ENCODE measurements at places on chromosomes 11 and 22. TPM values are rescaled to one million over a fixed set of nuclear protein-coding genes. Genes with fewer than 3 reads are reported as not detected.

GRCh38 chr11:69539416-69540117 lies 58.1 kb downstream of the LINC01488 start:
- DNase-seq = peak; percentile 38

- no peak for DNase-seq
Observed at GRCh38 chr11:22390283-22390655, 52.1 kb downstream of the SLC17A6 start.

GRCh38 chr11:128298271-128298670 lies 289.1 kb downstream of the ETS1 start:
- no peak for DNase-seq

DNA sequence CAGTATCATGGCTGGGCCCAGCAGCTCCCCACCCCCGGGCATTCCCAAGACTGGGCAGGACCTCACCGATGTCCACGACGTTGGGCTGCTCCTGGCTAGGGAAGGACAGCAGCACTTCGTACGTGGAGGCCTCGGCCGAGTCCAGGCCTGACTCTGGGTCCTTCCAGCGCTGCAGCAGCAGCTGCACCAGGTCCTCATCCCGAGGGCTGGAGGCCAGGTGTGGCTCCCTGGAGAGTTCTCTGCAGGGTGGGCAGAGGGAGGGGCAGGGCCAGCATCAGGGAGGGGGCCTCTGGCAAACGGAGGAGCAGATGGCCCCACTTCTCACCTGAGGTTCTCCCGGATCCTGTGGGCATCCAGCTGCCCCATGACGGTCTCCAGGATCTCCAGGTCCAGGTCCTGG lies 341 bp downstream of the NAALADL1 start:
- DNase-seq = no peak

- no peak for DNase-seq
Observed at GRCh38 chr11:121244884-121245283, 47.7 kb upstream of the SC5D start.

DNA sequence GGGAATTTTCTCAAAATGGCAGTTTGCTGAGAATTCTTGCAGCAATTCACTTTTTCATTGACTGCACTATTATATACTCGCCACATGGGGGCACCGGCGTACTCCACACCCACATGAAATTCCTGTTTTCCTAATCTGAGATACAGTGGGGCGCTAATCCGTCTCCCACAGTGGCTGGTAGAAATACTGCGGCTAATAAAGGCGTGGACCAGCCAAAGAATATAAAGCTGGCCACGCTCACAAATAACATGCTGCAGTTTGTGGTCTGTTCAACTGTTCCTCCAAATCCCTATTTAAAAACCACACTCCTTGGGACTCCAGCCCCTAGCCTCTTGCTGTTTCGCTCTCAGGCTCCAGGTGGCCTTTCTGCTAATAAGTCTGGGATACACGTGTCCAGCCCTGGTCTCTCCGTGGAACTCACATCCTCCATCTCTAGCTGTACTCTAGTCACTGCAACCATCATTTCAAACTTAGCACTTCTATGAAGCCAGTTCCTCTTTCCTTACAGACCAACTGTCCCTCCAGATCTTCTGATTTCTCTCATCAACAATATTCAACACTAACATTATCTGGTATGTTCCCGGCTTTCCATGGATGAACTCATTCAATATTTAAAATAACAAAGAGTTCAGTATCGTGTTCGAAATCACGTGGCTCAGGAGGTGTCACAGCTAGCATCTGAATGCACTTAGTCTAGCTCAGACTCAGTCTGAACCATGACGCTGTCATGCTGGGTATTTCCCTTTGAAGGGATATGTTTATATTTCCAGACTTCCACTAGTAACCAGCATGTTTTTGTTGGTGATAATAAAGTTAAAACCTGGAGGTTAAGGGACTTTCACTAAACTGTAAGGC lies 22.0 kb downstream of the TBRG1 start:
- DNase-seq = peak; percentile 57

- DNase-seq = no peak
Observed at GRCh38 chr11:118201966-118202365, 22.8 kb downstream of the JAML start.

GRCh38 chr11:69333149-69333710 lies 39.3 kb downstream of the MYEOV start:
- no peak for DNase-seq

DNA sequence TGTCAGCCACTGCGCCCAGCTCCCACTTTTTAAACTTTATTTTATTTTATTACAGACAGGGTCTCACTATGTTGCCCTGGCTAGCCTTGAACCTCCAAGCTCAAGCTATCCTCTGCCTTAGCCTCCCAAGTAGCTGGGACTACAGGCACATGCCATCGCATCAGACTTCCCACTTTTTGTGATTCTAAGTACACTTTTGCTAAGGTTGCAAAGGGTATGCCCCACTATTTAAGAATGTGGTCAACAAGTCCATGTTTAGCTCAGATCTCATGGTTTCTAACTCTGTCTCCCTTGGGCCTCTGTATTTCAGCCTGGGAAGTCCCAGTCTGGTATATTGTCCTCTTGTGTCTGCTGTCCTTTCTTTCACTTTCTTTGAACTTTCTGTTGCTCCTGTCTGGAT lies 35.3 kb downstream of the EXPH5 start:
- no peak for DNase-seq

- DNase-seq = no peak
Observed at GRCh38 chr22:35686298-35686697, 31.4 kb upstream of the APOL5 start.

DNA sequence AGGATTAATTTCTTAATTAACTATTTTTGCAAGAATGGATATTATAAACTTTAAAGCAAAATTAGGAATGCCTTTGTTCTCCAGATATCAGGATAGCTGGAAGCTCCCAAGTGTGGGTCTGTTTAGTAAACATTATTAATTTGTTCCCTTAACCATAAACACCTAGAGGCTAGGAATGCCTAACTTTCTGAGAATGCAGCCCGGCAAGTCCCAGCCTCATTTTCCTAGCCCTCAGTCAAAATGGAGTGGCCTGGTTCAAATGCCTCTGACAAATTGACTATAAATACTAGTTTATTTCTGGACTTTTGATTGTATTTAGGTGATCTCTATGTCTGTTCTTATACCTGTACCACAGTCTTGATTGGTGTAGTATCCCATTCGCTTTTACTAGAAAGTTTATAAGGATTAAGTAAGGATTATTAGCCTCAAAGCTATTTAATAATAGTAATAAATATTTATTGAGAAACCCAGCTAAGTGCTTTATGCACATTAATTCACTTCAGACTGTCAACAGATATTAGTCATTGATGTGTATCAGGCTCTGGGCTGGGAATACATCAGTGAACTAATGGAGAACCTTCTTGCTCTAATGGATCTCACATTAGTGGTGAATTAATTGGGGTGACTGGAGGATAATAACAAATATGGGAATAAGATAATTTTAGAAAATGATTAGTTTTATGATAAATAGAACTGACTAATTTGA lies 25.8 kb downstream of the PPME1 start:
- DNase-seq = no peak

DNA sequence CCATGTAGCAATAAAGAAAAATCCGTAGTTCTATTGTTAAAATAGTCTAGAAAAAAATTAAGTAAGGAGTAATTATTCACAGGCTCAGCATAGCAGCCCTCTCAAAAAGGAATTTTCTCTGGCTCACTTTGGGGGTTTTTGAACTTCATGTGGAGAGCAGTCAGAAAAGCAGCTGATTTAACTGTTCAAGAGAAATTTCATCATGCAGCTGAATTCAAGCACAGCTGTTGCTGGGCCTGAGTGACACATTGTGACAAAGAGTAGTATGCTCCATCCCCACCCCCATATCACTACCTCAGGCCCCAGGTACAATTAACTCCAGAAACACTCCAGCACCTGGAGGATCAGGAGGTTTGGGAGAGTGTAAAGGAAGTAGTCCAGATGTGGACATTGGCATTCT lies 272.1 kb downstream of the FAM76B start:
- DNase-seq = peak; percentile 48

GRCh38 chr11:57316017-57316416 lies 8.7 kb downstream of the TNKS1BP1 start:
- DNase-seq = no peak

GRCh38 chr22:46047841-46048595 lies 71.1 kb upstream of the WNT7B start:
- no peak for DNase-seq

DNA sequence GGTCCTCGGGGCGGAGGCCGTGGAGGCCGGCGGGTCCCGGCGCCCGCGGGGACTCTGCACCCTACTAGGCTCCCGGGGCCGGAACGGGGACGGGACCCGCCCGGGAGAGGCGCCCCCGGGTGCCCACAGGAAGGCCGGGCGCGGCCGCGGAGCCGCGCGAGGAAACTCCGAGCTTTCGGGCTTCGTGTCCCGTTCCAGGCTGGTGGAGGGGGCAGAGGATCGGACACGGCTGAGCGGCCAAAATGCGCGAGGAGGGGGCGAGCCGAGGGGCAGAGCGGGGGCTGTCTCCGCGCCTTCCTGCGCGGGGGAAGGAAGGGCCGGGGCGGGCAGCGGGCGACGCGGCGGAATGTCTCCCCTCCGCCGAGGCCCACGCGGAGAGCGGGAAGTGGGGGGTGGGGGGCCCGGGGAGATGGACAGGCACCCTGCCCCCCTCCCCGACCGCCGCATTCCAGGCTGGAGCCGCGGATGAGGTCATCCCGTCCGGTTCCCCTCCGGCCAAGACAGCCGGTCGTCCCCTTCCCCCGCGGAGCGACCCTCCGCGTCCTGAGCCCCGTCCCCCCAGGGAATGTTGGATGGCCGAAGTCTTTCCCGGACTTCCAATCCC lies 430 bp downstream of the CDC42EP1 start:
- DNase-seq = no peak

DNA sequence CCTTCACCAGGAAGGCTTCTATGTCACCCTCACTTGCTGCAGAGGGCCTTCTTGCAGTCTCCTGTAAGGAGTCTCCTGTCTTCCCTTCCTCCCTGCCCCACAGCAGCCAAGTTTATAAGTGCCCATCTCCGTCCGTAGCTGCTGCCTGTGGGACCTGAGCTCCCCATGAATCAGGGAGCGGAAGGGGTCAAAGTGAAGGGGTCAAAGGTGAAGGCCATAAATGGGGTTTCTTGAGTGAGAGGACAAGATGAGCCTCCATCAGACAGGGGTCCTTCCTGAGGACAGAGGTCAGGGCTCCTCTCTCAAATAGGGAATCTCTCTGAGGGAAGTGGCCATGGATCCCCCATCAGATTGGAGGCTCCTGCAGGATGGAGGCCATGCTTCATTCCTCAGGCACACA lies 44.4 kb downstream of the ARRB1 start:
- no peak for DNase-seq

DNA sequence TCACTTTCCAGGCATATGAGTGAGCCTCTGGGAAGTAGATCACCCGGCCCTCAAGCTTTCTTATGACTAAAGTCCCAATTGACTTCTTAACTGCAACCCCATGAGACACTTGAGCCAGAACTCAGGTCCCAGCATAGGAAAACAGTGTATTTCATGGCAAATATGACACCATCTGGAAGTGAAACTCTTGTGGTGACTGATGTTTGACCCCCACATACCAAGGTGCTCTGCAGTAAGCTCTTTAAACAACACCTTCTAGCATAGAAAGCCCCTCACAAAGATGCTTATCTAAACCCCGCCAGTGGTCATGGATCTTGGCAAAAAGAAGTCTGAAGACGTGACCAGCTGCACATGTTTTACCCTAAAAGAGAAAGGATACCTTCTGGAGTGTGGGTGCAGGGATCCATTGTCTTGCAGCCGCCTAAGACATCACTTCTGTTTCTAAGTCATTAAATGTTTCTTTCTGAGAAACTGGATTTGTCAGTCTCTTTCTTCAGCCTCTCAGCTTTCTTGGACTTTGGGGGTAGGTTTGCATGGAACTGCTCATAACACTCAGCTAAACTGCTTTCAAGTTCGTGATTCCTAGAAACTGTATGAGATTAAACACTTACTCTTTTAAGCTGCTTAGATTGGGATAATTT lies 7.4 kb upstream of the PELI3 start:
- no peak for DNase-seq

DNA sequence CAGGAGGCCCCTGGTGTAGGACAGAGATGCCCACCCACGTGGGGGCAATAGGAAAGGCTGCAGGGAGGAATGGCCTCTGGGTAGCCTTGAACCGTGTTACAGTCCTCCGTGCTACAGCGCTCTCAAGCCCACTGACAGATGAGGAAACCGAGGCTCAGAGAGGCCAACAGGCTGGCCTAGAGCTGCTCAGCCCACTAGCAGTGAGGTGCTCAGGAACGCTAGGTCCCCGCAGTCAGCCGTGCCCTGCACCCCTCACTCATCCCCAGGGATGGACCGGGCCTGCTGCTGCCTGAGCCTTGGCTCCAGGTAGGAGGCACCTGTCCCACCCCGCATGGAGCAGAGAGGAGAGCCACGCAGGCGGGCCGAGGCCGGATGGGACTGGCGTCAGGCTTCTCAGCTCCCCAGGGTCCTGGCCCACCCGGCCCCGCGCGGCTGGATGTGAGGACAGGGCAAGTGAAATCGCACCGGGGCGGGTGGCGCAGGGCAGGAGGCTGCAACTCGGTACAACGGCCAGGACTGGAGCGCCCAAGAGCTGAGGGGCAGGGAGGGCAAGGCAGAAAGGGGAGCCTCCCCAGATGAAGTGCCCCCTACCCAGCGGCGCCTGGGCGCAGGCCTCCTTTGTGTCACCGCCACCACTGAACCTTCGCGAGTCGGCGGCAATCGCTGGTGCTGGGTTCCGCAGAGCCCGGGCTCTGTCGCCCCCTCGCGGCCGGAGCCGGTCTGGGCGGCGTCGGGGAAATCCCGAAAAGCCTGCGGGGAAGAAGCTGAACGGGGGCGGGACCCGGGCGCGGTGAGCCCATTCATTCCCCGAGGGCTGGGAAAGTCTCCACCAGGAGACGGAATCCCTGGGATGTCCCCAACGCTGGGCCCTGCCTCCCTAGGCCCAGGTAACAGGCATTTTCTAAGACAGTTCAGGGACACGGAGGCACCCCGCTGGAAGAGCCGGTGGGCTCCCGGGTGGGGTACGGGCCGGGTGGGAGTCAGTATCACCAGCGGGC lies 8.4 kb upstream of the SLC2A11 start:
- DNase-seq = peak; percentile 70

GRCh38 chr11:5242933-5243815 lies 6.5 kb downstream of the HBG1 start:
- no peak for DNase-seq

- peak; percentile 76 for DNase-seq
Observed at GRCh38 chr11:6419009-6419631, at the start of gene APBB1. Gene APBB1 (minus strand): TSS chr11:6419094. CDS start chr11:6411347, 7,747 bp downstream.

- no peak for DNase-seq
Observed at GRCh38 chr11:69439127-69439526, 42.3 kb upstream of the LINC01488 start.

DNA sequence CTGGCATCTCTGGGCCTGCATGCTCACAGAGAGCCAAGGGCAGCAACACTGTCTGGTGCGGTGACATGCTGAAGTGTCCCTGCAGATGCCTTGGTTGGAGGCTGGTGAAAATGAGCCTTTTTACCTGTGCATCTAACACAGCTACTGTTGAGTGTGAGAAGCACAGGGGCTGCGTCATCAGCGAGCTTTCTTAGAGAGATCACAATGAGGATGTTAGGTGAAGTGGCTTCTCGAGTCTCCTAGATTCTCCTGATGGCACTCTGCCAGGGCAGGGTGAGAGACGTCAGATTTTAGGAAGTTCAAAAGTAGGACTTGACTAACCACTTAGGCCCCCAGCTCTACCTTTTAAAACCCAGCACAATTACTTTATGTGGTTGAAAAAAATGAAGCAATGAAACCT lies 3.6 kb upstream of the SLC15A3 start:
- no peak for DNase-seq

Gene PHF21B
- 1.2 TPM for polyA plus RNA-seq

Gene DAGLA
- polyA plus RNA-seq = 2.8 TPM

Gene OR10D3
- not detected for polyA plus RNA-seq

Gene FIBIN
- 6.7 TPM for polyA plus RNA-seq

Gene TNNT3
- polyA plus RNA-seq = 291 TPM

Gene P4HA3
- polyA plus RNA-seq = 1.9 TPM

All from right lung (tissue), 10 donors.